Hematopoietic multipotent progenitor cell treated with erythropoietin and hydrocortisone succinate and interleukin-3 and kit ligand, for 4 days (in vitro differentiated cells): ENCODE measurements at places on chromosomes 13 and 19.
A peak's percentile ranks its signal among the peaks of the same experiment; 100 is the strongest.

DNA sequence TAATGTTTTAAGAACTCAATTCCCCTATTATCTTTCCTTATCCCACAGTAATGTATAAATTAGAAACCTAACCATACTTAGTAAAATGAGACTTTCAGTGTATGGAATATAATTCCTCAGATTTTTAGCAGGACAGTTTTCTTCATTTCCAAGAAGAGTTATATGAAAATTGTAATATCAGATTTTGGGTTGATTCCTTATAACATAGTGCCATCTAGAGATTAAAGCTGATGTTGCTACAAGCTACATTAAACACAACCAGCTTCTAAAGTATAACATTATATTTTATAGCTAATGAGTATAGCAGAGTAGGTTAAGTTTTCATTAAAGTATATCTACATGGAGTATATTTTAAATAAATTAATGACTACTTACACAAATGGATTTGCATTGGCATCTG is 99.7 kb upstream of the MIR17HG start:
- peak; percentile 69 for DNase-seq

DNA sequence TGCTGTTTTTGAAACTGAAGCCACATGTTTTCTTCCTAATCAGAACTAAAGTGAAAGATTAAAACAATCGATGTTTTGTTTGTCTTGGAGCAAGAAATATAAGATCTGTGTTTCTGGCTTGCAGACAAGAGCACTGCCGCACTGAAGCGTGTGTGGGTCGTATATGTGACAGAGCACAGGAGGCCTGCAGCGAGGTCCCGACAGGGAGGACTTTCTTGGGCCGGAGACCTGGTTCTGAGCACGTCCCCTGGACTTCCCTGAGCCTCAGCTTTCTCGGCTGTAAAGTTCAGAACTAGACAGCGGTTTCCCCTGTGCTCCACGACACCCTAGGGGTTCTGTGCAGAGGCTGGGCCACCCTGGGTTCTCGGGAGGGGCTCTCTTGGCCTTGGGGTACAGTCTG is 60.5 kb downstream of the GADD45B start:
- no peak for DNase-seq

- DNase-seq = peak; percentile 18
Observed at GRCh38 chr13:102197193-102197592, 204.7 kb downstream of the FGF14 start.

DNA sequence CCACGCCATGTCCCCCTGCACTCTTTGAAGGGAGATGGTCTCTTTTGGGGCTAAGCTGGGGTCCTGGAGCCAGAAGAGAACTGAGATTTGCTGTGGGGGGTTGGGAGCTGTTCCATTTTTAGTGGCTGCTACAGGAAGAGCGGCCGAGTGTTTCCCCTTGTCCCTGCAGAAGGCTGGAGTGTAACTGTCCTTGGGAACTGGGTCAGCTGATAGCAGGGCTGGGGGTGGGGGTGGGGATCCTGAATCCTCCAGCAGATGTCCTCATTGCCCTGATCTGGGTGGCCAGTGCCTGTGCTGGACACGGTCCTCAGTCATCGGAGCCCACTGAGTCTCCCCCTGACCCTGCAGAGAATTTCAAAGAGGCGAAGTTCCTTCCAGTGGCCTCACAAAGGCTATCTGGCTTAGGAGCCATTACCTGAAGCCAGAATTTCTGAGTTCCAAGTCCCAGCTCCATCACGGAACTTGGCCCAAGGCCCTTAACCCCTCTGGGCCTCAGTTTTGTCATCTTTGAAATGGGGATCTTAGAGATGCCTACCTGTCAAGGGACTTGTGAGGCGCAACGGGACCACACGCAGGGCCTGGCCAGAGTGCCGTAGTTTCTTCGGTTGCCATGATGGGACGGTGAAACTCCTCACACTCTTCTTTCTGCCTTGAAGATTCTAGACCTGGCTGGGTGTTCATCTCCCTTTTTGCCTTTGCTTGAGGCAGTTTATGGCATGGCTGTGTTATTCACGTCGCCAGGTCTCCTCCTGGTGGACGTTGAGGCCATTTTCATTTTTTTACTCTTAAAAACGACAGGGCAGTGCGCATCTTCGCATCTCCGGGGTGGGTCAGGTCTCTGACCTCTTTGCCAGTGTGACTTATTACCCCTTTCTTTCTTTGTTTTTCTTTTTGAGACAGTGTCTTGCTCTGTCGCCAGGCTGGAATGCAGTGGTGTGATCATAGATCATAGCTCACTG is 51.9 kb downstream of the DNM2 start:
- DNase-seq = peak; percentile 67

- DNase-seq = no peak
Observed at GRCh38 chr13:25967144-25967543, 84.7 kb downstream of the SHISA2 start.

DNA sequence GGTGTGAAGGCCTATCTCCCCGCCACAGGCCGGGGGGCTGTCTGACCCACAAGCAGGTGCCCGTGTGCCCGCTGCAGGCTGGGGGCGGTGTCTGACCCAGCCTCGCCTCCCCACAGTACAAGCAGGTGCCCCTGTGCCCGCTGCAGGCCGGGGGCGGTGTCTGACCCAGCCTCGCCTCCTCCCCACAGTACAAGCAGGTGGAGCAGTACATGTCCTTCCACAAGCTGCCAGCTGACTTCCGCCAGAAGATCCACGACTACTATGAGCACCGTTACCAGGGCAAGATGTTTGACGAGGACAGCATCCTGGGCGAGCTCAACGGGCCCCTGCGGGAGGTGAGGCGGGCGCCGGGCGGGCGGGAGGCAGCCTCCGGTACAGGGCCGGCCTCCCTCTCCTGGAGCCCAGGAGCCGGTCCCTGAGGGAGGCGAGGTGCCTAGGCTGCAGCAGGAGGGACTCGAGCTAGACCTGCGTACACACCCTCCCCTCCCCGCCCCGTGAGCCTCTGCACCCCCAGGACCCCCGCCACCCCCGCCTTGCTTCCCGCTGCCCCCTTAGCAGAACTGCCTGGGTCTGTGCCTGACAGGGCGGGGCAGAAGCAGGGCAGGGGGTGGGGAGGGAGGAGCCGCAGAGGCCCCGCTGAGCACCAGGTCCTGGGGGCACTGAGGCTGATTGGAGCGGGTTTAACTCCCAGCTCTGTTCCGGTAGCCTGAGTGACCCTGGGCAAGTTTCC is 20.6 kb downstream of the HCN2 start:
- peak; percentile 48 for DNase-seq

- DNase-seq = no peak
Observed at GRCh38 chr13:92460479-92460878, 766.1 kb upstream of the GPC6 start.

DNA sequence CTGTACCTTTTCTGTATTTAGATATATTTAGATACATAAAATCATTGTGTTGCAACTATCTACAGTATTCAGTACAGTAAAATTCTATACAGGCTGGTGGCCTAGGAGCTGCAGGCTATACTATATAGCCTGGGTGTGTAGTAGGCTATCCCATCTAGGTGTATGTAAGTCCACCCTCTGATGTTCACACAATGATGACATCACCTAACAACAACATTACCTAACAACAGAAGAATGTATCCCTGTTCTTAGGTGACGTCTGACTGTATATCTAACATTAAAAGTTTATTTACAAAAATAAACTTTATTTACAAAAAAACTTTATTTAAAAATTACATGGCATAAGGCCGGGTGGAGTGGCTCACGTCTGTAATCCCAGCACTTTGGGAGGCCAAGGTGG is 28.3 kb upstream of the ZFP30 start:
- DNase-seq = no peak

DNA sequence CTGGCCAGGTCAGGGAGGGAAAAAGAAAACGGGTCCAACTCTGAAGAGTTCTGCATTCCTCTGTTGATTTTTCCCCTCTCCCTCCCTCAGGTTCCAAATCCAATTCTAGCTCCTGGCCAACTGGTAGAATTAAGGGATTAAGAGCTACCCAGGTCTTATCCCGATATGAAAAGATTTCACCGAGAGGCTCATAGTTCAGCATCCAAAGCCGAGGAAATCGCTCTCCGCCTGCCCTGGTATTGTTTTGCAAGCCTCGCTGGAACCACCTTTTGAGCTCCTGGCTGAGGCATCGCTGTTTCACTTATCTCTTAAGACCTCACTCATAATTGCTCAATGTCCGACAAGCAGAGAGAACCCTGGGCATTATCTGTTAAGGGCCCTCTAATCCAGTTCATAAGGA is 180.4 kb downstream of the URI1 start:
- DNase-seq = no peak

DNA sequence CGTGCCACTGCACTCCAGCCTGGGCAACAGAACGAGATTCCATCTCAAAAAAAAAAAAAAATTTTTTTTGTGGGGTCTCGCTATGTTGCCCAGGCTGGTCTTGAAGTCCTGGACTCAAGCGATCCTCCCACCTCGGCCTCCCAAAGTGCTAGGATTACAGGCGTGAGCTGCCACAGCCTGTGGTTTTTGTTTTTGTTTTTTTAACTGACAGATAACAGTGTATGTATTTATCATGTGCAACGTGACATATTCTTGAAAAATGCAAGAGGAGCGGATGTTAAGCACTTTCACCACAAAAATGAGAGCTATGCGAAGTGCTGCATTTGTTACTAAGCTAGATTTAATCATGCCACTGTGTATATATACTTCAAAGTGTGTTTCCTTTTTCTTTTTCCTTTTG is 49.0 kb downstream of the ARHGEF18 start:
- DNase-seq = no peak

GRCh38 chr13:65679240-65679639 is 1550.9 kb downstream of the PCDH9 start:
- DNase-seq = no peak

DNA sequence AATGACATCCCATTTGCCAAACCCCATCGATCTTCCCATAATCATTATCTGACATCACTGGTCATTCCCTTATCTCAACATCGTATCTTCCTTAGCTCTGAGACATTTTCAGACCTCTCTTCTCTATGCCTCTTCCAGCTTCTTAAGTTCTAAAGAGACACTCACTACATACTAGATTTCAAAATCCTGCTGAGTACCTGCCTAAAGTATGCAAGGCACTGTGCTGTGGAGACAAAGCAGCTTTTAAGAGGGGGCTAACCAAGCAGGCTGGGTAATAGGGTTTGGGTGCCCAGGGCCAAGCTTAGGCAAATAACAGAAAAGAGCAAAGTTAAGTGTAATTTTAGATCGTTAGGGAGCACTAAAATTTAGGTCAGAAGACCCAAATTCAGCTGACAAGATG is 3.4 kb upstream of the POMP start:
- DNase-seq = no peak

DNA sequence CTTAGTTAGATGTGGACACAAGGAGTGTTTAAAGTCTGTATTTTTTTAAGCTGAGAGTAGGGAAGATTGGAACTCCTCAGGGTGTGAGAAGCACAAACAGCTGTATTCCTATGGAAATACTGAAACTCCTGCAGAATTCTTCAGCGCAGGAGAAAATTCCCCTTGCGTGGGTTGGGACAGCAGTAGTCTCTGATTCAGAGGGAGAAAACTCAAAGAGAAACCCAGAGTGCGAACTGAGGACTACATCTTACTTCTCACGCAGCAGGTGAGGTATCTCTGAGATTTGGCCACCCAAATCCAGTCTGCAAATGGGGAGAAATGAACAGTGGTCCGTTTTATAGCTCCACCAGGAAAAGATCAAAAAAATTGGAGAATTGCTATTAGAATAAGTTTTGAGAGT is 60.9 kb downstream of the FRY start:
- no peak for DNase-seq

DNA sequence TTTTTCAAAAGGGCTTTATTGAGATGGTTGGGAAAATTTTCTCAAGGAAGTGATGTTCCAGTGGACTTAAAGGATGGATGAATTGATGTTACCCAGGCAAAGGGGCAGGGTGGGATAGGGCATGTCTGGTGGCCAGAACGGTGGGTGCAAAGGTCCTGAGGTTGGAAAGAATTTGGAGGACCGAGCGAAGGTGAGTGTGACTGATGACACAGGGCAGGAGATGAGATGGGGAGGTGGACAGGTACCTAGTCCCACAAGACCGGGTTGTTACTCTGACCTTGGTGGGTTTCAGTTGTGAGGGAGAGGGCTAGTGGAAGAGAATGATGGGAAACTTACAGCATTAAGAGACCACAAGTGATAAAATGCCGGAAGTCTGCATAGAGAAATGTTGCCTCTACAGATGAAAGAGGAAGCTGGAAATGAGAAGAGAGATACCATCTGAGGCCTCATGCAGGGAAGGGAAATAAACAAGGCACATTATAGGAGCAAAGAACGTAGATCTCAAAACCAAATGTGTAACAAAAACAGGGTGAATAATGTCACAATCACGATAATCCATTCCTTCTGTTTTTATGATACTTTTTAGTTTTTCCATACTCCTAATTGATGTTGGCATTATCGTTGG is 4.5 kb downstream of the ADGRE1 start:
- DNase-seq = peak; percentile 91

GRCh38 chr13:51308781-51309180 is 30.7 kb upstream of the SERPINE3 start:
- peak; percentile 44 for DNase-seq

GRCh38 chr19:14519860-14520407 is 1.7 kb upstream of the DNAJB1 start:
- no peak for DNase-seq

GRCh38 chr13:45807520-45808099 is 43.9 kb downstream of the SIAH3 start:
- peak; percentile 72 for DNase-seq

DNA sequence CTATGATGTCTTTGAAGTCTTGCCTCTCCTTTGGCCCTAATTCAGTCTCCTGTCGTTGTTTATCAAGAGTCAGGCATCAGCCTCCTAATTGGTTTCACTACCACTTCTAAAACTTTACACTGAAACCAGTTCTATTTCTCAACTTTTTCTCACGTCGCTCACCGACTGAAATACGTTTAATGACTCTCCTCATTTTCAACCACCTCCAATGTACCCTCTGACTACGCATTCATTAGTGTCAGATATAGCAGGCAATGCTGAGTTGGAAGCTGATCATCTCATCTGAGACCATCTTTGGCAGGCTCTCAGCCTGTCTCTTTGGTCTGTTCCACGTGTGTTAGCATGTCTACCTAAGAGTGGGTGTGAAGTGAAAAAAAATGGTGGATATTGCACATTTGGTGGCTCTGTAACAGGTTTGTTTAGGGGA is 128.1 kb downstream of the KL start:
- DNase-seq = no peak

DNA sequence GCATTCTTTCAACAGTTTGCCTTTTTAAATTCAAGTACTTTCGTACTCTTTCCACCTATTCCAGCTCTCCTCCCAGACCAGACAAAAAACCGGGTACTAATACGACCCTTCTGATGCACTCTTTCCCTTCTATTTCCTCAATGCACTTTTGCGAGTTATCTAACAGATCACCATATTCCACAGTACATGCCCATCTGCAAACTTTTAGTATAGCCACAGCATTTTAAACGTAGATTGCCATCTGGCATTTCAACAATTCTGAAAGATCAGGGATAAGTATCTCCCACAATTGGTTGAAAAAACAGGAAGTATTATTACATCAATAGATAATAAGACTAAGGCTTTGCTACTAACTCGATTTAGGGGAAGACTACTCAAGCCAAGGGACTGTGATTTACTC is 31.5 kb downstream of the RBM26 start:
- peak; percentile 54 for DNase-seq

GRCh38 chr19:23996549-23996948 is 81.9 kb downstream of the ZNF726 start:
- DNase-seq = peak; percentile 28

- DNase-seq = no peak
Observed at GRCh38 chr19:543910-544608, at the start of gene GZMM. Gene GZMM, plus strand, starts transcription at chr19:544053. Its CDS starts 19 bp downstream, at chr19:544072.

- DNase-seq = peak; percentile 24
Observed at GRCh38 chr13:113527272-113527958, 36.9 kb upstream of the DCUN1D2 start.

GRCh38 chr13:49410477-49410876 is 33.4 kb downstream of the CAB39L start:
- DNase-seq = no peak

GRCh38 chr13:61214551-61214950 is 201.1 kb downstream of the PCDH20 start:
- DNase-seq = no peak

- DNase-seq = peak; percentile 10
Observed at GRCh38 chr13:42078128-42078808, 29.8 kb downstream of the DGKH start.
